ENCODE measurements at places on chromosomes 7 and 10.

DNA sequence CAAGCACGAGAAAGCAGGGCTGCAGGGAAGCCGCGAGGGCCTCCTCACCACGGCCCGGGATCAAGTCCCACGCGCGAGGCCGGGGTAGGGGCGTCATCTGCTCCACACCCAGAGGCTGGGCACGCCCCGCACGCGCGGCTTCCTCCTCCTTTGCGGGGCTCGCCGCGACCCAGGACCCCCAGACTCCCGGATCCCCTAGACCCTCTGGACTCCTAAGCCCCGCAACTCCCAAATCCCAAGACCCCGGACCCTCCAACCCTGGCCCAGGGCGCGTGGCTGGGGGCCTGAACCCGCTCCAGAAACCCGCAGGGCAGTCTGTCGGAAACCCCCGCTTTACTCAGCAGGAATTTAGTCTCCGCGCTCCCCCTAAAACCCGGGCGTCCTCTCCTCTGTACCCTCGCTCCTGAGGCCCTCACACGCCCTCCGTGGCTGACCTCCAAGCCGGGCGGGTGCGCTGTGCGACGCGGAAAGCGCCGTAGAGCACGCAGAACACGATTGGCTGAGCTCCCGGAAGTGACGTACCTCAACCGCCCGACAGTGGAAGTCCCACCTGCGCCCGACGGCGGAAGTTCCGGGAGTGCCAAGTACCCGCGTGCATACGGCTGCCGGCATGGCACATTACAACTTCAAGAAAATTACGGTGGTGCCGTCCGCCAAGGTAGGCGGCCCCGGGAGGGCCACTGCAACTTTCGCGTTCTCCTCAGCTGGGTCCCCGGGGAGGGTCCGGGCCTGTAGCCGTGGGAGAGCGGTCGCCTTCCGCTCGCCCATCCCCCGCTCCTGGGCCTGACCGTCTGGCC lies at the start of gene GTPBP4:
Gene GTPBP4, plus strand, starts transcription at position 565 of the 797 bp plus-strand sequence. Its CDS starts 46 bp downstream, at position 611.
- peak; percentile 98 for DNase-seq

- no peak for DNase-seq
Measured at GRCh38 chr10:131825150-131825848, 75.5 kb upstream of the PPP2R2D start.

DNA sequence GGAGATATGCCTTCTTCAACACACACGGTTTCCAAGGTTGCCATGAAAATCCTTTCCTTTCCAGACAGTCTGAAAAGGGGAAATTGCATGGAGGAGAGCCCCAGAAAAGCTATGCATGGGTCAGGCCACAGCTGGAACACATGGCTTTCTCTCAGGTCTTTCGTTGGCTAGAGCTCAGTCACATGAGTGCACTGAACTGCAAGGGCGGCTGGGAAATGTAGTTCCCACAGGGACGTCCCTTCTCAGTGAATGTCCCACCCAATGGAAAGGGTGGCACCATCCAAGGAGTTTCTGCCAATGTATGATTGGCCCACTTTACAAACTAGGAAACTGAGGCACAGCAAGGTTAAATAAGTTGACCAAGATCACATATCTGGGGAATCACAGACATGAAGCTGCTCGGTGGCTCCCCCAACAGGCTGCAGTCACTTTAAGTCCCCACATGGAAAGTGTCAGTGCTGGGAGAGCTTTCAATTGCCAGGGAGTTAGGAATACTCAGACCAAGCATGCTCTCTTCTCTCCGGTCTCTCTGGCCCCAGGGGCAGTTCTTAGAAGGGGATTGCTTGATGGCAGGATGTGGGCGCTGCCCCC lies 571.3 kb downstream of the GLRX3 start:
- DNase-seq, result no peak

- DNase-seq, result no peak
Measured at GRCh38 chr10:112701211-112701877, 248.7 kb upstream of the TCF7L2 start.

- no peak for DNase-seq
Measured at GRCh38 chr10:60182691-60183090, 207.0 kb downstream of the ANK3 start.

- no peak for DNase-seq
Measured at GRCh38 chr10:1782841-1783240, 45.5 kb upstream of the ADARB2 start.

DNA sequence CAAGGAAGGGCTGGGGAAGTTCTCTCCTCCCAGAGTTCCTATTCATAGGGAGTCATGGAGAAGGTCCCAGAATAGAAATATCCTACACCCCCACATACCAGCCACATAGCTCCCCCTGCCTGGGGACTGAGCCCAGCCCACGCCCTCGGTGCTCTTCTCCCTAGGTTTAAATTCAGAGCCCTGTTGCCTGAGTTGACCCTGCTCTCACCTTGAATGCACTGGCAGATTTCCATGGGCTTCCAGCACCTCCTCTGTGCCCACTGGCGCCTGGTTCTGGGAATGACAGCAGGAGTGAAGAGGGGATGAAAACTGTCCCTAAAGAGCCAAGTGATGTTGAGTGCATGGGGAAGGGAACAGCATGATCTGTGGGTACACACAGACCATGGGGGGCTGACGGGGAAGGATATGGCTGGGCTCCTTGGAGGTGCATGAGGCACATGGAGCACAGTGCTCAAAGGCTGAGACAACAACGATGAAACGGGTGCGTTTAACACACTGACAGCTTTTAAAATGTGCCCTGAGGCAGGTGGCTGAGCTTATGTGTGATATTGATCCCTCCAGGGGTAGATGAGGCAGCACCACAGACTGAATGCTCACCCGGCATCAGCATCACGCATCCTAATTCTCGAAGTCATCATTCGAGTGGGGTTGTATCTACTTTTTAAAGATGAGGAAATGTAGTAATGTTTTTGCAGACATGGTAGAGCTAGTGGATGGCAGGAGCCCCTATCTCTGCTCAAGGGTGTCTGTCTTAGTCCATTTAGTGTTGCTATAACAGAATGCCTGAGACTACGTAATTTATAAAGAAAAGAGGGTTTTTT lies 53.7 kb upstream of the IGFBP3 start:
- no peak for DNase-seq

DNA sequence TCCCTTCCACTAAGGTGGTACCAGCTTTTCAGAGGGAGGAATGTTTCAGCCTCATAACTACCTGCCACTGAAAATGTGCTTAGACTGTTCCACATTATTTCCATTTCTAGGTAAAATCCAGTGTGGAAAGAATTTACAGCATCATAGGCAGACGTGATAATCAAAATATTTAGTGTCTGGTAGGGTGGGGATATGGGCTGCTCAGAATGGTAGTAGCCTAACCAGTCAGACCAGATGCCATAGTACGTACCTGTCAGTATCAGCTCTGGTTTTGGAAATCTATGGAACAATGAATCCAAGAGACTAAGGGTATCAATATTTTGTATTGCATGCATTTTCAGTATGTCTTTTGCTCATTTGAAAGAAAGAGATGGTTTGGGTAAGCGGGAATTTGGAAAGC lies 76.8 kb upstream of the APBB1IP start:
- no peak for DNase-seq

GRCh38 chr10:91884536-91884935 lies 24.8 kb downstream of the FGFBP3 start:
- DNase-seq, result no peak

DNA sequence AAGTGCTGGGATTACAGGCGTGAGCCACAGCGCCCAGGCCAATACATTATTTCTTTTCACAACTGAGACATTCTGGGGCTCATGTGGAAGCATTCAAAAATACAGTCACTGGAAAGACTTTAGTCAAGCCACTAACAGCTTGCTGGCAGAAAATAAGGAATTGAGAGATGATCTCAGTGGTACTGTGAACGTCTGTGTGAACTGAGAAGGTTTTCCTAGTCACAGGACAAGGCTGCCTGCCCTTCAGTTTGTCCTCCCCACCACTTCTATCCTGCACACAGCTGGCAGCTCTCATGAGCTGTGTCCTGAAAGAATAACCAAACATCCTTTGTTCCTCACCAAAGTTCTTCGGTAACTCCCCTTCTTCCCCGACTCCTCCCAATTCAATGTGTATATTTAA lies 31.3 kb upstream of the ITGA8 start:
- no peak for DNase-seq

GRCh38 chr10:29530112-29530976 lies 104.4 kb downstream of the SVIL start:
- no peak for DNase-seq

GRCh38 chr7:116601426-116601825 lies 70.6 kb upstream of the MET start:
- no peak for DNase-seq
